ENCODE measurements at places on chromosomes 12 and 14.

DNA sequence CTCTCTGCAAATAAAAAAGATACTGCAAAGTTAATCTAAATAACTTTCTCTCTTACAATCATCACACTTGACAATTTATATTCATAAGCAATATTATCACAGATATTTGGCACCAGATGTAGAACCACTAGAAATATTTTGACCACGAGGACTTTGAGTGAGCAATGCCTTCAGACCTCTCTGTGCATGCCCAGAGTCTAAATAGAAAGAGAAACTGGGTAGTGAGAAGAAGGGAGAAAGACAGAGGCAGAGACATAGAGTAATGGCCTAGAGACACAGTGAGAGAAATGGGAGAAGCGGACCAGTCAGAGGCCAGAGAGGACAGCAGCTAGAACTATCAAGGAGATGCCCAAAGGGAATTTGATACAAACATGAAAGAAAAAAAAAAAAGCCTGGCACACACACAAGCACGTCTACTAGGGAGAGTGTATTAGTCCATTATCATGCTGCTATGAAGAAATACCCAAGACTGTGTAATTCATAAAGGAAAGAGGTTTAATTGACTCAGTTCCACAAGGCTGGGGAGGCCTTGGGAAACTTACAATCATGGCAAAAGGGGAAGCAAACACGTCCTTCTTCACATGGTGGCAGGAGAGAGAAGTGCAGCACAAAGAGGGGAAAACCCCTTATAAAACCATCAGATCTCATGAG lies 41.1 kb downstream of the BMP4 start:
- DNase-seq = no peak

GRCh38 chr12:27233814-27234213 lies 10.3 kb upstream of the STK38L start:
- no peak for DNase-seq

DNA sequence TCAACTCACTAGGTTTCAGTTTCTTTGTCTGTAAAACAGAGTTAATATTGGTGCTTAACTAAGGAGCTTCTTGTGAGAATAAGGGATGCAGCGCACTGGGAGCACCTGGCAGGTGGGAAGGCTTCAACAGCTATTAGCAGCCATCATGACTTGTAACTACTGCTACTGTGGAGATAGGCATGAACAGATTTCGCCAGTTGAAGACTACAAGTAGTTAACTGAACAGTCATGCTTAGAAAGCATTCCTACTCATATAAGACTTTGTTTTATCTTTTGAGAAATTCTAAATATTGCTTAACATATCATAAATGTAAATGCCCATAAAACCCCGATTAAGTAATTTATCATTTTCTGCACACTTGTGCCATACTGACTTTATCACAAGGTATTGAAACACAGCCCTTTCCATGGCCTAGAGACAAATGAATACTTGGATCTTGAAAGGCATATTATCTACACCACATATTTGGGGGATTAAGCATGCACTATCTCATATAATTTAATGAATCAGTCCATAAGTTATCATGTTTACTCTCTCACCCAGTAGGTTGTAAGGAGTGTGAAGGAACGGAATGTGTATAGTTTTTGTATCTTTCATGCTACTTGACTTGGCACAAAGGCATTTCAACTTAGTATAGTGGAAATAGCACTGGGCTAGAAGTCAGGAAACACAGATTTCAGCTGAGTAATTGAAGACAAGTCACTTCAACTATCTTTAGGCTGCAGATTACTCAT lies 16.1 kb downstream of the NTN4 start:
- DNase-seq = no peak

GRCh38 chr12:48687592-48687991 lies 5.6 kb upstream of the KANSL2 start:
- no peak for DNase-seq

DNA sequence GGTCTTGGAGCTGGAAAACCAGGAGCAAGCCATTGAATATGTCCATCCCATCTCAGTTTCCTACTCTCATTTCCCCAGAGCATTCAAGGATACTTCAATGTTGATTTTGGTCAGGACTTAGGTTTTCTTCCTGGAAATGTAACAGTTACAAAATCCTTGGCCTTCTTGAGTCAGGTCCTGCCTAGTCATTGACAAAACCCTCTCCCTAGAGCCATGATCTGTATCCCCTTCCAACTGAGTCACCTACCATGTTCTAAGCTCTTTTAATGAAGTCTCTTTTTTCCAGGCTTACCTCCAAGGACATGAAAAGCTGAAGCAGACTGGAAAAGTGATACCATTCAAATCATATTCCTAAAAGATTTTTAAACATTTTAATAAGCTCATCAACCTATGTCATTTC lies 549.2 kb downstream of the GALC start:
- DNase-seq = no peak

DNA sequence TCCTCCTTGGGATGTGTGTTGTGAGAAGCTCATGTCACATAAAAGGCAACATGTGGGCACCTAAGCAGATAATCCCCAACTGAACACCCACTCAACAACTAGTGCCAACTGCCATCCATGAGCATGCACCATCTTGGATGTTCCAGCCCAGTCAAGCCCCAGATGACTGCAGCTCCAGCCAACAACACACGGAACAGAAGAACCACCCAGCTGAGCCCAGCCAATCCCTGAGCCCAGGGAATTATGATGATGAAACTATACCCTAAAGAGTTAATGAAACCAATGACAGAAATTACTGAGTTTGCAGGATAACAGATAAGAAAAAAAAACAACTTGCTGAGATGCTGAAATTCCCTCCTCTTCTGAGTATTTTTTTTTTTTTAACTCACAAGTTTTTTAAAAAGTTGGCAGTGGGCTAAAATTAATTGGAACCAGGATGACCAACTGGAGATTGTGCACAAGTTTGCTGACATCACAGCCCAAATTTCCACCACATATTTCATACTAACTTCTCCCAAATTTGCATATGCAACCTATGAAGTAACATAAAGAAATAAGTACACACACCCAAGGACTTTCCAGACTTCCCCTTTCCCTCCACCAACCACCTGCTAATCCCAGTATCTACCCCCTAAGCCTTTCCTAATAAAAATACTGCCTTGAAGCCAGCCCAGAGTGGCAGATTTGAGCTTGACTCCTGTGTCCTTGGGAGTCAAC lies 124.5 kb downstream of the KSR2 start:
- DNase-seq = no peak

DNA sequence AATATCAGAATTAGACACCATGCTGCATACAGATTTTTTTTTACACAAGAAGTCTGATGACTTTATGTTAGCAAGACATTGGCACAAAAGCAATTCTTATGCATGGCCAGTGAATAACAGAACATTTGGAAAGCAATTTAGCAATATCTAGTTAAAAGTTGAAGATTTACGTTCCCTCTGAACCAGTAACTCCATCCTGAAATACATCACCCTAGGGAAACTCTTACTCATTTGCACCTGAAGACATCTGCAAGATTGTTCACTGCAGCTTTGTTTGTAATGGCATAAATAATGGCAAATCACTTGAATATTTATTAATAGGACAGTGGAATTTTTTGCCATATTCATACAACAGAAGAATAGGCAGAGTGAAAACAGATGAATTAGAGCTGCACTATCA lies 670.0 kb upstream of the NOVA1 start:
- no peak for DNase-seq

- DNase-seq = no peak
These were observed 28.5 kb downstream of the TTC6 start for GRCh38 chr14:37623971-37624370.

- no peak for DNase-seq
These were observed 4.4 kb downstream of the MLH3 start for GRCh38 chr14:75046899-75047298.

- no peak for DNase-seq
These were observed 69.7 kb downstream of the ARF6 start for GRCh38 chr14:49962621-49963020.

DNA sequence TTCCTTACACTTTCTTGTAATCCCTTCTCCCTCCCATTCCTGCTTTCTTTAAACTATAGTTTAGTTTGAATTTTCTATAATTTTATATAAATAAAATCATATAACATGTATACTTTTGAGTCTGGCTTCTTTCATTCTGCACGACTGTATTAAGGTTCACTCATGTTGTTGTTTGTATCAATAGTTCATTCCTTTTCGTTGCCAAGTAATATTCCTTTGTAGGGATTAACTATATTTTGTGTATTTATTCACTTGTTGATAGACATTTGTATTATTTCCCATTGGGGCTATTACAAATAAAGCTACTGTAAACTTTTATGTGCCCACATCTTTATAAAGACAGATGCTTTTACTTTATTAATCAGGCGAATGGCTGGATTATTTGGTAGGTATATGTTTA lies 39.4 kb upstream of the TBC1D15 start:
- DNase-seq = no peak

- DNase-seq = peak; percentile 73
These were observed at the start of gene JDP2 for GRCh38 chr14:75427482-75428229. Gene JDP2, plus strand, starts transcription at chr14:75428022. Its CDS starts 9,899 bp downstream, at chr14:75437921.

DNA sequence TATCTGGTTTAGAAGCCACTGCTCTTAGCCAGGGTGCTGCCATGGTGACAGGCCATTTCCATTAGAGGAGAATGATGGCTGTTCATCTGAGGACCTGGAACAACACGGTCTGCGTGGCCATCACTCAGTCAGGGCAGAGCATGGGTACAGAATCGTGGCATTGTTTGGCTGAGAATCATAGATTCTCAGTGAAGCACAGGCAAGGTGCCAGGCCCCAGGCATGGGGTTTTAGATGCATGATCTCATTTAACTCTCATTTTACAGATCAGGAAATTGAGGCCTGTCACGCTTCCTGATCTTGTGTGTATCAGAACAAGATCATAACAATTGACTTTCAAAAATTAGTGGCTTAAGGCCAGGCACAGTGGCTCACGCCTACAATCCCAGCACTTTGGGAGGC lies 26.8 kb upstream of the IRF2BPL start:
- DNase-seq = no peak

DNA sequence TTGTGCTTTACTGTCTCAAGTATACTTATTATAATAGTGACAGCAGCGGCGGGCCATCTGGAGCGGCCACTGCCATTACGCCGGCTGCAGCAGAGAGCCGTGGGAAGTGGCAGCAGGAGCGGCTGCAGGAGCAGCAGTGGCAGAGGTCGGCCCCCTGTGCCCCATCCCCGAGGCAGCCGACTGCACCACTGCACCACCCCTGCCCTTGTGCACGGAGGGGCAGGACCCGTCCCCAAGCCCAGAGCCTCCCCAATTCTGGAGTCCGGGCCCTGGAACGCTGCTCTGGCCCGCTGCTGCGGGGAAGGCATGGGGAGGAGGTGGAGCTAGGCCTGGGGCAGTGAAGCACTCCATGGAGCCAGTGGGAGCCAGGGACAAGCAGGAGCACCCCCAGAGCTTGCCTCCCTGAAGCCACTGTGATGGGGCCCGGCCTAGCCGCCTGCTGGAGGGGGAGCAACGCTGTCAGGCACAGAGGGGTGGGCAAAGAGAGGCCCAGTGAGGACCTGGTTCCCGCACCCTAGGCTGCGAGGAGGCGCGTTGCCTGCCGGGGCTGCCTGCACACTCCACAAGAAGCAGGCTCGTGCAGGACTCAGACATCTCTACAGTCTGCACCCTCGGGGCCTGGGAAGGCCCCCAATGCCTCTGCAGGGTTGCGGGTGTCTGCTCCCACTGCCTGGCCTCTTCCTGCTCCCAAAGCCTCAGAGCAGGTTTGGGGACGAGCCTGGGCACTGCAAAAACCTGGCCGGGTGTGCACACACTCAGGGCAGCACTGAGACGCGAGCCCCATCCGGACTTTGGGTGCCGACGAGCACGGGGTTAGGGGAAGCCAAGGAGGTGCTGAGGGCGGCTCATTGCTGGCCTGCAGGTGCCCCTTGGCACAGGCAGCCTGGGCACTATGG lies 74.2 kb upstream of the RASSF8 start:
- no peak for DNase-seq

GRCh38 chr14:30960216-30960615 lies 65.2 kb upstream of the AP4S1 start:
- DNase-seq = no peak

- peak; percentile 63 for DNase-seq
These were observed 14.1 kb upstream of the NUMB start for GRCh38 chr14:73472185-73473114.

DNA sequence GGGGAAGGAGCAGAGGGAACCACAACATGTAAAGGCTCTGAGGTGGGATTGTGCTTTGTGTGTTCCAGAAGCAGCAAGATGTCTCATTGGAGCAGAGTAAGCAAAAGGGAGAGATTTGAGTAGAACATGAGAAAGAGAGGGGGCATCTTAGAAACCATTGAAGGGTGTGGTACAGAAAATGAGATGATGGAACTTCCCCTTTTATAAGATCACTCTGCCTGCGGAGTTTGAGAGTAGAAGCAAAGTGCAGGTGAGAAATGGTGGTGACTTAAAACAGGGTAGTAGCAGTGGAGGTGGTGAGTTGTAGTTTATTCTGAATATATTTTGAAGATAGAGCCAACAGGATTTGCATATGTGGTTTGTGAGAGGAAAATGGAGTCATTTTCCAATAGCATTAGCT lies 56.0 kb downstream of the FBXO34 start:
- DNase-seq = no peak

DNA sequence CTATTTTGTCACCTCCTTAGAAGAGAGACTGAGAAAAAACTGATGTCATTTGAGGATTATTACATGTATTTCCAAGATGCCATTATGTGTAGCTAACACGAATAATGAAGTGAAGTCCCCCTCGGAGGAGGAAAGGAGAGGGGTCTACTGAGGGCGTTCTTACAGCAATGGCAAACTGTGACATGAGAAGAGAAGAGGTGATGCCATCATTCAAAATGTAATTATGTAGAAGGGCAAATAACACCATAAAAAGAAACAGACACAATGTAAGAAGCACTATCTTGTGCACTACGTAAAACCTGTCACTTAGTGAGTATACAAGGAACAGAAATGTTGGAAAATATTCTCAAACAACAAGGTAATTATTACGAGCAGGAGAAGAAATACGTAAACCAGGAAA lies 126.5 kb downstream of the NELL2 start:
- DNase-seq = no peak

- DNase-seq = no peak
These were observed 819.7 kb downstream of the TMEM121 start for GRCh38 chr14:106346084-106346483.

DNA sequence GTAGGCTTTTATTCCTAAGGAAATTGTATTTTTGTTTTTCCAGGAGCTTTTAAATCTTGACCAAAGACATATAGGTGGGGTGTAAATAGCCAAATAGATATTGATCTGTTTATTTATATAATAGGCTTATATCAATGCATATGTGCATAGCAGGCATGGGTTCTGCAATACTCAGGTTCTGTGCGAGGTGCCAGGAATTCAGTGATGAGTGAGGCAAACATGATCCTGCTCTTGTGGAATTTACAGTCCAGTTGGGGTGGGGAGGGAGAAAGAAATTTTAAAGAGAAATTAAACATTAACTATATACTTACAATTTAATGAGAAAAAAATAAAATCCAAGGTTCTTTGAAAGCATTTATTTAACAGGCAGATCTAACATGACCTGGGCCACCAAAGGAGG lies 160.3 kb upstream of the HIF1A start:
- no peak for DNase-seq

- no peak for DNase-seq
These were observed 681.0 kb downstream of the RPL10L start for GRCh38 chr14:45970621-45971020.

DNA sequence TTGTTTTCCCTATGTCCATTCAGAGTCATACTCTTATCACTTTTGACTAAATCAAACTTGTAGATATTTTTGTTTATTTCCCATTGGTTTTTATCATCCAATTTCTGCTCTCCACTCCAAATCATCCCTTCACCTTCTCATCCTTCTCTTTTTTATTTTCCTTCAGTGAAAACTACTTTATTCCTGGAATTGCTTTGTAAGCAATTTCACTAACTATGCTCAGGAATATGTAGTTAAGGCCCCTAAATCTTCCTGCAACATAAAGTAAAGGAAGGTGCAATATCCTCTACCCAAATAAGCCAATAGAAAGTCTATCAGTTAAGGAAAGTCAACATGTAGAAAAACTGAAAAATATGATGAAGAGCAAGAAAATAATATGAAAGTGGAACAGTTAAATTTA lies 308.4 kb downstream of the SEC23A start:
- no peak for DNase-seq

Data from right renal pelvis (tissue), 4 donors.